CD4-positive, alpha-beta T cell (primary cell): ENCODE measurements at places on chromosomes 2 and 18.

GRCh38 chr2:178280244-178280852 lies 86.0 kb downstream of the OSBPL6 start:
- DNase-seq, result no peak

DNA sequence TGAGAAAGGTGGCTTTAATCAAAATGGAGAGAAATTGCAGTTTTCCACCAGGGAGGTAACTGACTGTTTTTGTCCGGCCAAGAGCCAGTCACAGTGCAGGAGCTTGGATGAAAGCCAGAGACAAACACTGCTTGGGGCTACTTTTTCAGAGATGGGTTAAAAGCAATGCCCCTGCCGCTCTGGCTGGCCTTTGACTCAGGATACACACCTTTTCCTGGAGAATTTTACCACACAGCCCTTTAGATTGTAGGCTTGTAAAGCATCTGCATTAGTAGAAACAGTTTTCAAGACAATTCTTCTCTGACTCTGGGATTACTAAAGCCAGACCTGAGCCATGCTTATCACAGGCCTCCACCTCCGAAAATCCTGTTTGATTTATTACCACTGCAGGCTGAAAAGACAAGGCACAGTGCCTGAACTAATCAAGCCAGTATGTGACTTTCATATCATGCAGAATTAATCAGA lies 79.7 kb downstream of the CCBE1 start:
- no peak for DNase-seq

DNA sequence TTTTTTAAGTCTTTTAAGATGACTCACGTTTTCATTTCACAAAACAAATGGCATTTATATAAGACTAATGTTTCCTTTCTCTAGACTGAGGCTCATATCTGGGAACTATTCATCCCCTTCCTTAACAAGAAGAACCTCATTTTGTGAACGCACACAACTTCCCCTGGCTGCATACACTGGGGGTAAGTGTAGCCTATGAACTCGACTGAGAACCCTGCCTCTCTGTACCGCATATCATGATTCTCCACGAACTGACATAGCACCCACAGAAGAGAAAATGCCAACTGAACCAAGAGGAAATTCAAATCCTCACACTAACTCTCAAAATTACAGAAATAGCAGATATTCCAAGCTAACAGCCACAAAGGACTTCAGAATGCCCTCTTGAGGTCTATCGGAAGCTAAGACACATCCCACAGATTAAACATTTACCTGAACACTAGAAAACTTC lies 236.7 kb downstream of the TCF4 start:
- DNase-seq, result no peak

DNA sequence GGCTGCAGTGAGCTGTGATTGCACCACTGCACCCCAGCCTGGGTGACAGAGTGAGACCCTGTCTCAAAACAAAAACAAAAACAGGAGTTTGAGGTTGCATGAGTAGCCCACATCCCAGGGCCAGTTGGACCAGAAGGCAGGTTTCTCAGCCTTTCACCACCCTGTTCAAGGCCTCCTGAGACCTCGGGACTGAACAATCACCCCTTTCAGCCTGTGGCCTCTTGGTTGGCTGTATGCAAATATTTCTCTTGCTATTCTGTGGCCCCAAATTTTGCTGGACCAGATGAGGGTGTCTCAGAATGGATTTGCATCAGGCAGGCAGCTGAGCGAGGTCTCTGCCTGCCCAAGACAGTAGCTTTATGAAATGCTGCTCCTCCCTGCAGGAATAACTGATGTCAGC lies 56.9 kb downstream of the DPYSL5 start:
- no peak for DNase-seq

GRCh38 chr18:50880119-50880465 lies 1.2 kb downstream of the ME2 start:
- no peak for DNase-seq

DNA sequence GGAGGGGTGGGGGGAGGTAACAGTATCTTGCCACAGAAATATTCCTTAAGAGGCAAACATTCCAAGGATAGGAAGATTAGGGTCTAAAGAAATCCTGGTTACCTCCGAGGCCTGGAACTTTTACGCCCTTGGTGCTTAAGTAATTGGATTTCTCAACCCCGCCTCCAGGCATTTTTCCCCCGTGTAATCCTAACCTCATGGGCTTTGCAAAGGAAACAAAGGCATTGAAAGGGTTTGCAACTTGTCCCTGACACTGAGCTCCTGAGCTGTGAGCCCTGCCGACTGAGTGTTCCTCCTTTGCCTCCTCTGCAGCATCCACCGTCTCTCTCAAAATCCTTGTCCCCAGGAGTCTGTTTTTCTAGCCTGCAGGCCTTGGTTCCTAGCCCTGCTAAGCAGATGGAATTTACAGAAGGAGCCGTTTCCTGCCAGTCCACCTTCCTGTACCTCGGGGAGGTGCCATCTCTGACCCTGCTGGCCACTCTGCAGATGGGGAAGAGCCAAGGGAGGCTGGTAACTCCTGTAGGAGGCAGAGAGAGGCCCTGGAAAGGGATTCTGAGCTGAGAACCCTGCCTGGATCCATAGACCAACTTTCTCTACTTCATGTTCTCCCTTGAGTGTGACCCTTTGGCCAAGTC lies 24.2 kb downstream of the TET3 start:
- DNase-seq, result no peak

DNA sequence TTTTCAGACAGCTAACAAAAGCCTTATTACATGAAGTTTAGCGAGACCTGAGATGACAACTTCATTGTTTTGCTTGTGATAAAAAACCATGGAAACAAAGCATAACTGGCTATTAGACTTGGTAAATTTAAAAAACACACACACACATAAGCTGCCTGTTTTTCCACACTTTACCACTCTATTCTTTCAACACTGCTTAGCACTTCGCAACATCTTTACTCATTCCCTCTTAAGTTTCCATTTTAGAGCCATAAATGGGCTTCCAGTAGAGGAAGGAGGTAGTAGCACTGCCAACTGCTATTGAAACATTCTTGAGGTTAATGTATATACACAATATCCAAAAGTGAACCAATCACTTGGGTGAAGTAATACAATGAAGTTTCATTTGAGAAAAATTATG lies 54.1 kb downstream of the BAZ2B start:
- DNase-seq, result no peak

GRCh38 chr2:84781942-84782716 lies 98.8 kb downstream of the TRABD2A start:
- peak; percentile 91 for DNase-seq

DNA sequence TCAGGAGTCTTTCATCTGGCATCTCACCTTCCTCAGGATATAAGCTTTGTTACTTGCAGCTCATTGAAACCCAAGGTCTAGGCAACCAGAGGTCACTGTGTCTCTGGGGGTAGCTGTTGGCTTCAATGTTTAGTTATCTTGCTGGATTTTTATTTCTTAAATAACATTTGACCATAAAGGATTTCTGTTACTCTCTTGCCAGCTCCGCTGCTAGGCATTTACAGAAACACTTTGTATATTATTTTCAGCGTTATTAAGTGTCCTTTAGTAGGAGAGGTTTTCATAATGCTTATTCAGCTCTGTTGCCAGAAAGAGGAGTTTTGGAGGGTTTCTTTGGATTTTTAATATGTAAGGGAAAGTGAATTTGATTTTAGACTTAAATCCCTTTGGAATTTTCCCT lies 61.4 kb downstream of the QPCT start:
- DNase-seq, result no peak

DNA sequence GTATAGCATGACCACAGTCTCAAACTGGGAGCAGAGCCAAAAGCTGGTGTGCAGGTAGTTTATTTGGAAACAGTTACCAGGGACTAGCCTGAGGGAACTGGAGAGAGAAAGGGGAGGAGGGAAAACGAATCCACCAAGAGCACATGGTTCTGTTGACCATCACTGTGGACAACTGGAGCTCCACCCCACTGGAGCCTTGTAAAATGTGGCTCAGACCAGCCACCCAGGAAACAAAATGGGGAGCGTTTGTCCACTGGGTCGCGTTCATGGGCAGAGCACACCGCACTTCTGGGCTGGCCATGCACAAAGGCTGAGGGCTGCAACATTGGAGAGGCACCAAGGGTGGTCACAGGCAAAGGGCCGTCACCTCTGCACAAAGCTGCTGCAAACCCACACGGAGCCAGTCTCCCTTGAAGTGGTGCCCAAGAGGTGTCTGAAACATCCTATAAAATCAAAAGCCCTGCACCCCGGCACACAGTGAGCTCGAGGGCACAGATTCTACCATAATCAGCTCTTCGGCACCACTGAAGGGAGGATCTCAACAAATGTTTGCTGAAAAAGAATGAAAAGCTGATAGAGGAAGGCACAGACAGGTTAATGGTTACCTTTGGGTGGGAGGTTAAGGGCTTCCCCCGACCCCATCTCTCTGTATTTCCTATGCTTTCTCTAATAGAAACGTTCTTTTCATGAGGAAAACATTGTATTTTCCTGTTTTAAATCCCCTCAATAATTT lies 192.9 kb downstream of the INHBB start:
- DNase-seq, result no peak

- no peak for DNase-seq
Observed at GRCh38 chr2:126678269-126679065, 22.5 kb downstream of the GYPC start.

DNA sequence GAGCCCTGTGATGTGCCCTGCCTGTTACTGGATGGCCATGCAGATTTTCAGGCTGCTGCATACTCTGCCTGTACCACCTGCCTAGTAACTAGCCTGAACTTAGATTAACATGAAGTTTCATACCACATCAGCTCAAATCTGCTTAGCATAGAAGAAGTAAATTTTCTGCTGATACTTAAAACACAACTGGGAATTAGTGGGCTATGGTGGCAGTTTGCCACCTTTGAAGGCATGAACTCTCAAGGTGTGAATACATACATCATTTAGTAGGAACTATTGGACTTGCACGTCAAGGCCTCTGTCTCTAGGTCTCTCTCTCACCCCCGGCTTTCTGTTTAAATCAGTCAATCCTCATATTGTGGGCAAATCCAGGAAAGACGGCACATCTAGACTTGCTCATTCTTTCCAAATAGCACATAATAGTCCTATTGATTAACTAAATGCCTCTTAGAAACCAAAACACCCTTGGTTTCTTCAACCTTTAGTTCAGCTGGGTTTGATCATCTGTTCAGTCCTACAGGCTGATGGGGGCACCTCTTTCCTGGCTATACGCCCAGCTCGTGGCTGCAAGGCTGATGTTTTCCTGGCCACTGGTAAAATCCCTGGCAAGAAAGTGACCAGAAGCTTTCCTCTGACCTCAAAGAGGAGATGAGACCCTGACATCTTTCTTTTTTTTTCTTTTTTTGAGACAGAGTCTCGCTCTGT lies 58.4 kb downstream of the ALPK2 start:
- DNase-seq, result no peak

DNA sequence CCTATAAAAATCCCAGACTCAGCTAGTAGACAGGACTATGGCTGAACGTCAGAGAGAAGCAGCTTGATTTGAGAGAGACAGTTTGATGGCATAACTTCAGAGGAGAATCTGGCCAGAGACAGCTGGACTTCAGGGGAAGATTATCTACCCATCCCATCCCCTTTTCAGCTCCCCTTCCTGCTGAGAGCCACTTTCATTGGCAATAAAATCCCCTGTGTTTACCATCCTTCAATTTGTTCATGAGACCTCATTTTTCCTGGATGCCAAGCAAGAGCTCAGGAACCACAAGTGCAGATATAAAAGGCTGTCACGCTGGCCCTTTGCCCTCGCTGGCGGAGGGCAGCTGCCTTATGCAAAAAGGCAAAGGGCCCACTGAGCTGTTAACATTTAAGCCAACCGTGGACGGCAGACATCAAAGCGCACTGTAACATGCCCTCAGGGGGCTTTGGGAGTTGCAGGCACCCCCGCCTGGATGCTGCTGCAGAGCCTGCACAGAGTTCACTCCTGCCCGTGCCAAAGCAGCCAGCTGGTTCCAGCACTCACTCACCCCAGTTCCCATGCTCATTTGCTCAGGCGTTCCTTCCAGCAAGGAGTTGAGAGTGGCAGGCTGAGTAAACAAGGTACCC lies 164.3 kb upstream of the PGAP1 start:
- no peak for DNase-seq

DNA sequence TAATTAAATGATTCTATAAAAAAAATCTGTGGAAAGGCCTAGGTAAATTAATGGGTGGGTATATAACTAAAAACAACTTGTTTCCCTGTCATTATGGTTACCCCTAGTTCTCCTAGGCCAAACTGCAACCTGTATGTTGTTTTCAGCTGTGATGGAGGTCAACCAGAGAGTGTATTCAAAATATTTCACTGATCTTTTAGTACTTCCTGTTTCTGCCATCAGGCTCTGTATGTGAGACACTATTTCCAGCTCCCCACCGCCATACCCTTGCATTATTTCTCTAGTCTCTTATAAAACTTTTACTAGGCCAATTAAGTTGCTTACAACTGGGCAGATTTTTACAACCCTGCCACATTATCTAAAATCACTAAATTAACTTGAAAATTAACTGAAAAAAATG lies 21.0 kb upstream of the CDKL4 start:
- DNase-seq, result no peak

DNA sequence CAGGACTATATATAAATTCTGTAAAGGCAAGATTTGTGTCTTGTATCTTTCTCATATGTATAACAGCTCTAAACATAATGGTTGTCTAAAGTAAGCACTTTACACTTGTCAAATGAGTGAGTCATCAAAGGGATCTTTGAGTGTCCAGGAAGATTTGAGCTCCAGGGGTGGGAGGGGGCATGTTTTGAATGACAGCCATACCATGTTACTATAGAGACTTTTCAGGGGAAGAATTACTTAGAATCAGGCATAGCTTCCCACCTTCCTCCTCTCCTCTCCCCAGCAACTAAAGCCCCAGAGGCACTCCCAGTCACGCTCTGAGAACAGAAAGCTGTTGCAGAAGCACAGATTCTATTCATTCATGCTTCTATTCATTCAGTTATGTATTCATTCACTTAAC lies 65.8 kb upstream of the ALK start:
- DNase-seq, result no peak

DNA sequence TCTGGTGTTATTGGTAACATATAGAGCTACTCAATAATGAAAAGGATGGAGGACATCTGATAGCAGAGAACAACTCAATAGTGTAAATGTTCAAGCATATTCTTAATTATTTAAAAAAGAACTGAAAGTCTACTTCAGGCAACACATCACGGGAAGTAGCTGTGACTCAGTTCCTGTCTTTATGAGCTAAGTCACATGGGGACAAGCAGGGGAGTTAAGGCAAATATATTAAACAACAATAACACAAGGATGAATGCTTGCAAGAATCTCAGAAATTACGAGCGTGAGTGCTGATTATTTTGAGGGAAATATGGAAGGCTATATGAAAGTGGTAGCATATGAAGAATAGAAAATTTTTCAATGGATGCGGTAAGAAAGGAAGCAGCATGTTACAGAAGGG lies 4.0 kb upstream of the HNMT start:
- DNase-seq, result no peak

- no peak for DNase-seq
Observed at GRCh38 chr2:136254681-136255080, 136.7 kb upstream of the CXCR4 start.

GRCh38 chr18:25597476-25597875 lies 245.5 kb upstream of the ZNF521 start:
- DNase-seq, result no peak

DNA sequence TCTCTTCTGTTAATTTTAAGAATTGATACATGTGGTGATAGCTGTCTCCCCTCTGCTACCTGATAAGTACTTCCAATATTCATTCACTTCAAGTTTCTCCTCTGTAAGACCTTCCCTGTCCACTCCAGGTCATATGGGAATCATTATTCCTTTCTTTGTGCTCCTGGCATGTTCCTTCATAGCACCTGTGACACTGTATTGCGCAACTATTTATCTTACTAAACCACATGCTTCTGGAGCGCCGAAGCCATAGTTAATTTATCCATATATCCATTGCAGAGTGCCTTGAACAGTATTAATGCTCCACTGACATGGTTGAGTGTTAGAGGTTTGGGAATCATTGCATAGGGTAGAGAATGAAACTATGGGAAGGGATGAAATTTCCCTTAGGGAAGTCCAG lies 7.9 kb upstream of the PRKD3 start:
- DNase-seq, result no peak
